ENCODE measurements at places on chromosomes 7 and 10. TPM values are rescaled to one million over a fixed set of nuclear protein-coding genes. Genes with fewer than 3 reads are reported as not detected.

The TUBB8 gene
- total RNA-seq = not detected

The GRM3 gene
- total RNA-seq = not detected

The DNAH11 gene
- total RNA-seq = under 0.01 TPM

The ANKRD61 gene
- not detected for total RNA-seq

The PNLIPRP1 gene
- total RNA-seq = not detected

The ATRNL1 gene
- total RNA-seq = not detected

Data from subcutaneous preadipocyte (primary cell).